Hepatocyte (in vitro differentiated cells): ENCODE measurements at places on chromosomes 5 and 9.
A peak's percentile ranks its signal among the peaks of the same experiment; 100 is the strongest.

DNA sequence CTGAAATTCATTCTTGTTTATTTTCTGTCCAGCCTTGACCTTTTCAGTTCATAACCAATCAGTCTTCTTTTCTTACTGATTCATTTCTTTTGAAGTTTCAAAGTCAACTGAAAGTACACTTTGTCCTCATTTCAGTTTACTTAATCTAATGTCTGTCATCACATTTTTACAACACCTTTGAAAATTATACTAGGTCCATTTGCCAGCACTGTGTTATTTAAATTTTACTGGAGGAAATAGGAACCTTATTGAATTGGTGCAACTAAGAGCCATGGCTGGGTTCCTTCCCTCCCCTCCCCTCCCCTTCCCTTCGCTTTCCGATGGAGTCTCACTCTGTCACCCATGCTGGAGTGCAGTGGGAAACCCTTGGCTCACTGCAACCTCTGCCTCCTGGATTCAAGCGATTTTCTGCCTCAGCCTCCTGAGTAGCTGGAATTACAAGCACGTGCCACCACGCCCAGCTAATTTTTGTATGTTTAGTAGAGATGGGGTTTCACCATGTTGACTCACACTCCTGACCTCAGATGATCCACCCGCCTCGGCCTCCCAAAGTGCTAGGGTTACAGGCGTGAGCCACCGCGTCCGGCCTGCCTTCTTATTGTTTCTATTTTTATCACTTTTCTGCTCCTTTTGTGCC, 6.3 kb downstream of the RMI1 start:
- DNase-seq, result peak; percentile 20

DNA sequence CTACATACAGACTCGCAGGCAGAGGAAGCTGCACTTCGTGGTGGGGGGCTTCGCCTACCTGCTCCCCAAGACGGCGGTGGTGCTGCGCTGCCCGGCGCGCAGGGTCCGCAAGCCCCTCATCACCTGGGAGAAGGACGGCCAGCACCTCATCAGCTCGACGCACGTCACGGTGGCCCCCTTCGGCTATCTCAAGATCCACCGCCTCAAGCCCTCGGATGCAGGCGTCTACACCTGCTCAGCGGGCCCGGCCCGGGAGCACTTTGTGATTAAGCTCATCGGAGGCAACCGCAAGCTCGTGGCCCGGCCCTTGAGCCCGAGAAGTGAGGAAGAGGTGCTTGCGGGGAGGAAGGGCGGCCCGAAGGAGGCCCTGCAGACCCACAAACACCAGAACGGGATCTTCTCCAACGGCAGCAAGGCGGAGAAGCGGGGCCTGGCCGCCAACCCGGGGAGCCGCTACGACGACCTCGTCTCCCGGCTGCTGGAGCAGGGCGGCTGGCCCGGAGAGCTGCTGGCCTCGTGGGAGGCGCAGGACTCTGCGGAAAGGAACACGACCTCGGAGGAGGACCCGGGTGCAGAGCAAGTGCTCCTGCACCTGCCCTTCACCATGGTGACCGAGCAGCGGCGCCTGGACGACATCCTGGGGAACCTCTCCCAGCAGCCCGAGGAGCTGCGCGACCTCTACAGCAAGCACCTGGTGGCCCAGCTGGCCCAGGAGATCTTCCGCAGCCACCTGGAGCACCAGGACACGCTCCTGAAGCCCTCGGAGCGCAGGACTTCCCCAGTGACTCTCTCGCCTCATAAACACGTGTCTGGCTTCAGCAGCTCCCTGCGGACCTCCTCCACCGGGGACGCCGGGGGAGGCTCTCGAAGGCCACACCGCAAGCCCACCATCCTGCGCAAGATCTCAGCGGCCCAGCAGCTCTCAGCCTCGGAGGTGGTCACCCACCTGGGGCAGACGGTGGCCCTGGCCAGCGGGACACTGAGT, 255.9 kb downstream of the SAXO1 start:
- DNase-seq, result no peak

- DNase-seq, result no peak
These were observed 4.8 kb downstream of the HBEGF start for GRCh38 chr5:140341591-140341990.

GRCh38 chr5:14034963-14035362, 90.5 kb upstream of the DNAH5 start:
- no peak for DNase-seq

DNA sequence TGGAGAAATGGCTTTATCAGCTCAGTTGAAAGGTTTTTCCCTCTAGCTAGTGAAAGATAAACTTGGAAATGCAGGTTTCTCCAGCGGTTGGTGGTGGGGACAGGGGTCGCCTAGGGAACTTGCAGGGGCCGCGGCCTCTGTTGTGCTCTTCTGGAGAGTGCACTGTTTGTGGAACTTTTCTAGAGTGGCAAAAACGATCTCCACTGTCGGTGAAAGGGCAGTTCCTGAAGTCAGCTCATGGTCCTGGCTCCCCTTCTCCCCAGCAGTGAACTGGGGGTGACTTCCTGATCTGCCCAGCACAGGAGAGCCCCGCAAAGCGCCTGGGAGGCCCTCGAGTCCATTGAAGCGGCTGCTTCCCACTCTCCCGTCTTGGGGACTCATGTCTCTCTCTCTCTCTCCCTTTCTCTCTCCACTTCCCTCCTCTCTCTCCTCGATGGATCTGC, 3.2 kb downstream of the IRX1 start:
- no peak for DNase-seq

DNA sequence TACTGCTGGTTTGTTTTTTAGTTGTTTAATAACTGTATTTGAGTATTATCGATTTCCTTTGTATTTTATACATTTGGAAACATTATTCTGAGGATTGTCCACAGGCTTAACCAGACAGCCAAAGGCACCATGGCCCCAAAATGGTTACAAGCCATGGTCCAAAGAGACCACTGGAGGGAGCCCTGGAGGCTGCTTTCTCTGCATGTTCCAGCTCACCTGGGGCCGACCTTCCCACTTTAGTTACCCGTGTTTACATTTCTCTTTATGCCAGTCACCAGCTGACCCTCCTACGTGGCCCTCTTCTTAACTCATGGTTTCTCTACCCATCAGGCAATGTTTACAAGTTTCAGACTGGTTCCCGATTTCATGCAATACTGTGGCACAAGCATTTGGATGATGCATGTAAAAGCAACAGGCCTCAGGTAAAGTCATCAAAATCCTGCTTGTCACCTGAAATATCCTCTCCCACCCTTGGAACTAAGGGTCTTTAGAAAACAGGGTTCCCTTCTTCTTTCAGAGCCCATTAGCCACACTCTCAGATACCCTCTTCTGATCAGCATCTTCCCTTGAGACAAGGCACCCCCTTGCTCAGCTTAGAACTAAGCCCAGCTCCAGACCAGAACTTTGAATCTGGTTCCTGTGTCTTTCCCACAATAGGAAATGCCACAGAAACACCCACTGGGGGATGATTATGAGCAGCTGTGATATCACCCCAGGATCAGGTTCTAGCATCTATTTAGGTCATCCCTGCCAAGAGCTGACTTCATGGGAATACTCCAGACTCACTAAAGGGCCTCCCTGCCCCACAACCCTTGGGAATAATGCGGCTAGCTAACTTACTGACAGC, 49.9 kb upstream of the GARNL3 start:
- peak; percentile 87 for DNase-seq
